MG63 (cell line): ENCODE measurements at places on chromosomes 3 and 15. TPM values are rescaled to one million over a fixed set of nuclear protein-coding genes. Genes with fewer than 3 reads are reported as not detected.

DNA sequence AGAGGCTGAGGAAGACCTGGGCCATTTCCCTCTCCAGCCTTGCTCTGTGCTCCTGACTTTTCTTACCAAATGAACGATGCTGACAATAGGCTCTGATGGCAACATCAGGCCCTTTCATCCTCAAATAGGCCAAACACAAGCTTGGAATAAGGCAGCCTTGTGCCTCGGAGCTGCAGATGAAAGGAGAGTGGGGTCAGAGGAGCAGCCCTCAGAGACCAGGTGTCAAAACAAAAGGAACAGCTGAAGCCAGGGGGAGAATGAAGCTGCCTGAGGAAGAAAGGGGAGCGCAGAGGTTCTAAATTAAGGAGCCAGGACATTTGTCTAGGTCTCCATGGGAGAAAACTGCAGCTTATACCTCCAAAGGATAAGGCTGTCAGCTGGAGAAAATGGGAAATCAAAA is 5.1 kb downstream of the BFSP2 start:
- DNase-seq, result no peak

GRCh38 chr15:85541744-85542143 is 161.3 kb downstream of the AKAP13 start:
- no peak for DNase-seq

DNA sequence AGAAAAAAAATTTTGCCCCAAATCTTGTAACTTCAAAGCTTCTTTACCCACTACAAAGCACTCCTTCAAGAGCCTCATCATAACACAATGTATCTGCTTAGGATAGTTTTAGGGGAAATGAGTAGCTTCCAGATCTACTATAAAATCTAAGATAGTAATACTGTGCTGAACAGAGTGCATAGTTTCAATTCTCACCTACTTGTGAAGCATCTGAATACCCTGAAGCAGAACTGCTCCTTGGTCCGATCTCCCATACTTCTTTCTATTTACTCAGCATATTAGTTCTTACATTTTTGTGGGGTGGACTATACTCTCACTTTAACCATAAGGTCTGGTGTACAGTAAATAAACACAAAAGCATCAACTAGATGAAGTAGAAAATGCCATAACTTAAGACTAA is 9.6 kb downstream of the TFRC start:
- no peak for DNase-seq

- no peak for DNase-seq
Measured at GRCh38 chr3:138249636-138250035, 62.5 kb downstream of the ARMC8 start.

DNA sequence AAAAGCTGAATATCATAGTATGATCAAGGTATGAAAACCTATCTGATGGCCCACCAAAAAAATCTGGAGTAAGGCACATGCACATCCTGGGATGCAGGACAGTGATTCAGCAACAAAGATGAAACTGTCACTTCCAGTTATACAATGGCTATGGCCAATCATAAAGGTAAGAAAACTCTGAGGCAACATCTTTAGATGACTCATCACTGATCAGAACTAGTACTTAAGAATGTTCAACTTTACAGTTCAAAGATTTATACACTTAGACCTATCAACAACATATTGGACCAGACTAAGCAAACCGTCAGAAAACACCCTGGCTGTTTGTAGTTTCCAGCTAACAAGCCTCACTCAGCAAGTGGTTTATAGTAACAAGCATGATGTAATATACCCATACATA is 21.3 kb upstream of the PLCH1 start:
- no peak for DNase-seq

GRCh38 chr3:191269289-191270085 is 59.7 kb upstream of the CCDC50 start:
- peak; percentile 56 for DNase-seq

- peak; percentile 47 for DNase-seq
Measured at GRCh38 chr15:25543196-25543595, 104.4 kb upstream of the UBE3A start.

DNA sequence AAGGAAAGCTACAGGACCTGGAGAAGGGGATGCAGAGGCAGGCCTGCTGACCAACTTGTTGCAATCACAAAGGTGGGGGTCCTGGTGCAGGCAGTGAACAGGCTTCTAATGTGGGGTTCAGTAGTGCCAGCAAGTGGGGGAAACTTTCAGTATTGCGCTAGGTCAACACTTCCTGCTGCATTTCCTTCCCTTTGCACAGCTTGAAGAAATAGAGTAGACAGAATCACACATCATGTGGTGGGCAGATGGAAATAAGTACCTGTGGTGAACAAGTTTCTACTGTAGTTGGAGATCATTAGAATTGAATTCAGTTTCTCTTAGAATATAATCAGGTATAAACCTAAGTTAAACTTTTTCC is 63.4 kb downstream of the RGMA start:
- no peak for DNase-seq

DNA sequence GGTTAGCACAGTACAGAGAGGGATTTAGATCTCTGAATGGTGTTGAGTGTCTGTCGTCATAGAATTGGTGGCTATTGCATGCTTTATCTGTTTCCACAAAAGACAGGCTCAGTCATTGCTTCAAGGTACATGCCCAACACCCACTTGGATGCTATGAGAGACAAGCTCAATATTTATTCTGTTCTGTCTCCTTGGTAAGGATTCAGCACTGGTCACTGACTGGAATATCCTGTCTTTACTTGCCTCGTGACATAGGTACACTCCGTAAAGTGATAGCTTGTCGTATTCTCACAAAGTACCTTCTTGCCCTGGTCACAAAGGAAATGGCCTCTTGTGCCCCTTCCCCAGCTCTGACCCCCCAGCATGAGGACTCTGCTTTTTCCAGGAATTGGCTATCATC is 72.8 kb upstream of the CTNNB1 start:
- DNase-seq, result no peak

- no peak for DNase-seq
Measured at GRCh38 chr3:43995547-43996378, 245.9 kb upstream of the TOPAZ1 start.

- DNase-seq, result no peak
Measured at GRCh38 chr3:138195481-138195880, 8.4 kb downstream of the ARMC8 start.

GRCh38 chr3:26089249-26089648 is 299.4 kb downstream of the OXSM start:
- DNase-seq, result no peak

- DNase-seq, result no peak
Measured at GRCh38 chr3:61221759-61222362, 29.4 kb downstream of the FHIT start.

GRCh38 chr3:32973982-32974381 is 22.5 kb downstream of the CCR4 start:
- DNase-seq, result peak; percentile 17

DNA sequence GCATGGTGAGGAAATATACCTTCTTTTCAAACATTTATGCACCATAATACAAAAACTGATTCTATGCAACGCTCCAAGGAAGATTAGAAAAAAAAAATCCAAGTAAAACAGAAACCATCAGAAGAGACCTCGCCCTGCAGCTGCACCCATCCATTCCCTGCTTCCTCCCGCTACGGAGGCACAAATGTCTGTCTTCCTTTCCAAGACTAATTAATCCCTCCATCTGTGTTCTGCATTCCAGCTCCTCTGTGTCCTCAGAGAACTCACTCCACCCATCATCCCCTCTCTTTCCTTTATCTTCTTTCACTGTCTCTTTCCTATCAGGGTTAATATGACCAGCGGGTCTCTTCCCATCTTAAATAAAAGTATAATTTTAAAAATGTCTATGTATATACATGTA is 196.1 kb downstream of the ADAMTSL3 start:
- DNase-seq, result no peak

The ADAMTS9 gene
- not detected in 2 replicates for total RNA-seq

The SOX14 gene
- not detected in 2 replicates for total RNA-seq

The GCNT3 gene
- not detected in 2 replicates for total RNA-seq

The STRIT1 gene
- total RNA-seq, result not detected in 2 replicates

The CYP11A1 gene
- total RNA-seq, result 0.30 and 6.3 TPM in 2 replicates

The OR5H14 gene
- total RNA-seq, result not detected in 2 replicates

The PLAAT1 gene
- total RNA-seq, result 16.7 and 19.1 TPM in 2 replicates

The SEMA3F gene
- 11.7 and 22.9 TPM in 2 replicates for total RNA-seq

The MITF gene
- total RNA-seq, result 4.7 and 9.0 TPM in 2 replicates

The FAM81A gene
- not detected in 2 replicates for total RNA-seq

The BCL2A1 gene
- total RNA-seq, result 6.0 TPM in 1 of 2 replicates, not detected in the other
